ENCODE measurements at places on chromosomes 2 and 18.

- DNase-seq, result no peak
Observed at GRCh38 chr2:20370191-20370590, 19.5 kb upstream of the PUM2 start.

DNA sequence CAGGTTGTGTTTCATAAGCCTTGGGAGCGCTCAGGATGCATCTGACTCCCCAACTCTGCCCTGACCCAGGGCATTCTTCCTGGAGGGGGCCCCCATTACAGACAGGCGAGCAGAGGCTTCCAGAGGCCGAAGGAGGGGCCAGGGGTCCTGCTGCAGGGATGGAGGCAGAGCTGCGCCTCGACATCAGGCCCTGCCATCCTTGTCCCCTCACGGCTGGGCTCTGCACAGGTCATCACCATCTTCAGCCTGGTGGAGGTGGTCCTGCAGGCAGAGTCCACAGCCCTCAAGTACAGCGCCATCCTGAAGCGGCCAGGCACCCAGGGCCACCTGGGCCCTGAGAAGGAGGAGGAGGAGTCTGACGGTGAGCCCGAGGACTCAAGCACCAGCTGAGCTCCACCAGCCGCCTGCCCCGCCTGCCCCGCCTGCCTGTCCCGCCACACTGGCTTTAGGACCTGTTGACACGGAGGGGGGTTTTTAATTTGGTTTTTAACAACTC lies 42.3 kb upstream of the ALPP start:
- no peak for DNase-seq

- DNase-seq, result no peak
Observed at GRCh38 chr2:140873915-140874531, 1256.8 kb downstream of the LRP1B start.

DNA sequence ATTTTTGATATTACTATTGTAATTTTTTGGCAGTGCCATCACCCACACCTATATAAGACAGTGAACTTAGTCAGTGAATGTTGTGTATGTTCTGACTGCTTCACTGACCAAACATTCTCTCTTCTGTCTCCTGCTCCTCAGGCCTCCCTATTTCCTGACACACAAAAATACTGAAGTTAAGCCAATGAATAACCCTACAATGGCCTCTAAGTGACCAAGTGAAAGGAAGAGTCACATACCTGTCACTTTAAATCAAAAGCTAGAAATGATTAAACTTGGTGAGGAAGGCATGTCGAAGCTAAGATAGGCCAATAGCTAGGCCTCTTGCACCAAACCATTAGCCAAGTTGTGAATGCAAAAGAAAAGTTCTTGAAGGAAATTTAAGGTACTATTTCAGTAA lies 151.9 kb downstream of the RND3 start:
- no peak for DNase-seq

DNA sequence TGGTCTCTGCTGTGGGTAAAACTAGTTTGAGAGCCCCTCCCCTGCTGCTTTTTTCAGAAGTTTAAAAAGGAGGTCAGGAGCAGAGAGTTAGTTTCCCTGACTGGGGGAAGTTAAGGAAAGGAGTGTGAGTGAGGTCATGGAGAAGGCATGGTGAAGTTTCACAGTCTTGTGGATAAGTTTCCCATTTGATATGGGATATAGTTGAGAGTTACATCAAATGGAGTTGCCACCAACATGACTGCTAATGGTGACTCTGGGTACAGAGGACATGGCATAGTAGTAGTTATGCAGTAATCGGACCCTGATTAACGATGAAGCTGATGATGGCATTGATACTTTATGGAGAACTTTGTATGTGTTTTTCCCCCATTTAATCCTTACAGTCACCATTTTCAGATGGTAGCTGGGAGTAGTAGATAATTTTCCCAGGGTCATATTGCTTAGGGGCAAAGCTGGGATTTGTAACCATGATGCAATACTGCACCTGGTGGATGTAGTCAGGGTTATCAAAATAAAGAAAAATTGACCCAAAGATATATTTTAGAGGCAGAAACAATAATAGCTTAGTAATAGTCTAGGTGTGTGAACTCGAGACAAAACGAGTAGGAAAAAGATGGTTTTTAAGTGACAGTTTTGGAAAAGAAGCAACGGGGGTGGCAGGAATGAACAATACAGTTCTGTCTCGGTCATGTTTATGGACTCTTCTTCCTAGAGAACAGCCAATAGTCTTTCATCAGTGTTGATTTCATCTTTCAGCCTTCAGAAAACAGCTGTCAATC lies 74.6 kb downstream of the FMNL2 start:
- no peak for DNase-seq

DNA sequence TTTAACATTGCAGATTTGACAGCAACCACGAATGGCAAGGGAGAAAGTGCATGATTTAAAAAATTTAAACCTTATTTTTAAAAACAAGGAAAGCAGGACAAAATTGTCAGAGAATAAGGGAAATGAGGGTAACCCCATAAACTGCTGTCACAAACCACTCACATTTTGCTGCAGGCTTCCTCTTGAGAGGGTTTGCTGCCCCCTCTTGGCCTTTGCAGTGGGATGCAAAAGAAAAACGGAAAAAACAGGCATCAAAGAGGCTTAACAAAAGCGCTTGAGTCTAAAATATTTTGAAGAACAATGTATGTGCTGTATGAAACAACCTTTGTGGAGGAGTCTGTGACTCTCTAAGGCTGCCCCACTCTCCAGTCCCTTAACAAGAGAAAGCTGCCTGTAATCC lies 91.6 kb downstream of the TMX3 start:
- DNase-seq, result peak; percentile 39

DNA sequence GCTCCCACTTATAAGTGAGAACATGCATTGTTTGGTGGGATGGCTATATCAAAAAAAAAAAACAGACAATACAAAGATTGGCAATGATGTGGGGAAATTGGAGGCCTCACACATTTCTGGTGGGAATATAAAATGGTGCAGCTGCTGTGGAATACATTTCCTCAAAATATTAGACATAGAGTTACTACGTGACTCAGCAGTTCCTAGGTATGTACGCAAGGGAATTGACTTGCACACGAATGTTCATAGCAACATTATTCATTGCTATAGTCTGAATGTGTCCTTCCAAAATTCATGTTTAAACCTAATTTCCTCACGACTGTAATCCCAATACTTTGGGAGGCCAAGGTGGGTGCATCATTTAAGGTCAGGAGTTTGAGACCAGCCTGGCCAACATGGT lies 2.3 kb upstream of the ARHGEF33 start:
- no peak for DNase-seq

GRCh38 chr18:29651122-29651680 lies 1391.3 kb downstream of the DSC3 start:
- DNase-seq, result no peak

- DNase-seq, result no peak
Observed at GRCh38 chr2:73202156-73203054, at the start of gene NOTO. TSS of gene NOTO (plus strand) at chr2:73202574. CDS start at chr2:73202667, 93 bp downstream.

GRCh38 chr2:208916881-208917280 lies 507.0 kb upstream of the MAP2 start:
- DNase-seq, result no peak

DNA sequence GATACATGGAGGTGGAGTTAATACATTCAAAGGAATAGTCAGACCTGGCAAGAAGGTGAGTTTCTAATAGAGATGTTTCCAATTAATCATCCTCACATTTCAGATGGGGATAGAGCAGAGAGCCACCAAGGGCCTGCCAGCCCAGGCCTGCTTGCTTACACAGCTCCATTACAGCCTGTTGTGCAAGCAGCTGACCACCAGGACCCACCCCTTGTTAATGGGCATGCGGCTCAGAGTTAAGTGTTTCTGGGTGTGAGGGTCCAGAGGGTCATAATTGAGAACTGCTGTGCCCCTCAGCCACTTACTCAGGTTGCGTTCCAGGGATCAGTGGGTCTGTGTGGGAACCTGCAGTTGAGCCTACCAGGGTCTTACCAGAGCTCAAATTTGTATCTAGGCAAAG lies 199.8 kb downstream of the AGPS start:
- no peak for DNase-seq

- DNase-seq, result no peak
Observed at GRCh38 chr2:53455094-53455493, 312.5 kb upstream of the CHAC2 start.

- no peak for DNase-seq
Observed at GRCh38 chr18:9519399-9519798, 44.1 kb downstream of the RALBP1 start.

- no peak for DNase-seq
Observed at GRCh38 chr18:33372442-33372841, 68.1 kb downstream of the CCDC178 start.

DNA sequence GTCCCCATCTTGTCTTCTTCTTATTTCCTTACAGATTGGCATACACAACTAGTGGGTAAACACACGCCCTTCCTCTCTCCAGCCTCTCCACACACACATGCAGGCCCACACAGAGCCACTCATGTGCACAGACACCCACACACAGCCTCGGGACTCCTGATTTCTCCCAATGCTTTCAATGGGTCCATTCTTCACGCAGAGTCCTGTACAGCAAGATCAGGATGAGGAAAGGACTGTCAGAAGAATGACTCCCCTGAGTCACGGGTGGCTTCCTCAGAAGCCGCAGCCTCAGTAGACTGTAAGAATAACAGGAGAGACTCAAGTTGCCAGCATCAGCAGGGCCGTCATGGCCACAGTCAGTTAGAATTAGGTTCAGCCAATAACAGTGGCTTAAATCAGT lies 109.1 kb upstream of the GLI2 start:
- DNase-seq, result no peak

- no peak for DNase-seq
Observed at GRCh38 chr18:78681396-78681795, 298.2 kb upstream of the SALL3 start.

All from cerebellar nuclear complex (tissue), 1 donor.